ACHN (cell line): ENCODE measurements at places on chromosomes 7 and 10.

GRCh38 chr7:17055596-17055995 is 173.8 kb upstream of the AGR3 start:
- no peak for DNase-seq

DNA sequence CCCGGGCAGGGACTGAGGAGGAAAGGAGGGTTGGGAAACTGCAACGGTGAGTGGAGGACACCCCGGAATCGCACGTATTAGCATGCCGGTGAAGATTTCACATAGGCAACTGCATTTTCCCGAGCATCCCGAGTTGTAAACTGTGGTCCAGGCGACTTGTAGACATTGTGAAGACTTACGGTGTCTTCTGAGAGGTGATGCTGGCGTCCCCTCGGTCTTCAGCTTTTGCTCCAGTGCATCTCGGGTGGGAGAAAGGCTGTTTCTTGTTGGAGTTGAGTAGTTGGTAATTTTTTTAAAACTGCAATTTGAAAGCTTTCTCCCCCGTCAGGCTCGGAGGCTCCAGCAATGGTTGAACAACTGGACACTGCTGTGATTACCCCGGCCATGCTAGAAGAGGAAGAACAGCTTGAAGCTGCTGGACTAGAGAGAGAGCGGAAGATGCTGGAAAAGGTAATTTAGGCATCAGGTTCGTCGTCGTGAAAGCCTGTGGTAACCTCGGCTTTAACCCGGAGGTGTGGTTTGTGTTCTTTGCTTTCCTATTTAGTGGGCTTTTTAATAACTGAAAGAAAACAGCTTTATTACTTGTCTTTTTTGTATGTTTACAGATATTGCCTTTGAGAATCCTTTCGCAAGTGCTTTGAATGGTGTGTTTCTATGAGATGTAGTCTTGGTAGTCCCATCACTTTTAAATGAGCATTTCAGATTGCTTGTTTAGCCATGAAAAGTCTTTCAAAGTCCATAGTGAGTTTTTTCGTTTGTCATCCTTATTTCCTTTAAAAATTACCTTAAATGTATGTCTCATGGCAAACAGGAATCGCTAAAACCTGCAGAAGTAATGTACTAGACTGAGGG is 687 bp downstream of the HELLS start:
- DNase-seq: peak; percentile 45

DNA sequence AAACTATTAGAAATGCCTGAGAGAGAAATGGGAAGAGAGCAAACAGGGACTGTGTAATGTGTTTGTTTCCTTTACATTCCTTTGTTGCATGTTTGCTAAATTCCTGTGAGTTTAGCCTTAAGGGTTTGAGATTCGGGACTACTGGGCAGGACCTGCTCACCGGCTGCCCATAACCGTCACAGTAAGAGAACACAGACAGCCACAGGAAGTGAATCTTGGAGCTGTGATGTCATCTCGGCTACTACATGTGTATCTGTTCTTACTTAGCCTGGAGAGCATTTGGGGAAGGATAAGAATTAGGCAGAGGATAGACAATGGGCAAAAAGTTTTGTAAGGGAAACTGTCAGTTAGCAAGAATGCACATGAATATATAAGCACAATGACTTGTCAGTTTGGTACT is 485.1 kb upstream of the KLF6 start:
- DNase-seq: no peak

DNA sequence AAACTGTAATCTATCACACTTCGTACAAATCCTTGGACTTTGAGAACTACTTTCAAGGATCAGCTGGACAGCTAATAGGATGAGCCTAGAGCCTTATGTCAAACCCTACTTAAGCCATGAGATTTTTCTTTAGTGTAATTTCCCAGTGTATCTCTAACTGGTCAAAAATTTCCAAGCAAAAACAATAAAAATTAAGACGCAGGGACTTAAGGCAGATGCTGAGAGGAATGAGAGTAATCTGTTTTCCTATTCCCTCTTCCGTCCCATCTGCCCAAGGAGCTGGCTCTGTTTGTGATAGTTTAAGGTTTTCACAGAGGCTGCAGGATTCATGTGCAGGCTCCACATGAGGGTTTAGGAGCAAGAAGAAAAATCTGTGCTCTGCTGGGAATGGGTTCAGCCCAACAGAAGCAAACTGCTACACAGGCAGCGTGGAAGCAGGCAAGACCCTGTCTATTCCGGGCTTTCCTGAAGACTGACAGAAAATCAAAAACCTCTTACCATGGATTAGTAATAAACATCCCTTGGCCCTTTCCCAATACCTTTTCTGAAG is 62.2 kb downstream of the ARMH3 start:
- DNase-seq: no peak

DNA sequence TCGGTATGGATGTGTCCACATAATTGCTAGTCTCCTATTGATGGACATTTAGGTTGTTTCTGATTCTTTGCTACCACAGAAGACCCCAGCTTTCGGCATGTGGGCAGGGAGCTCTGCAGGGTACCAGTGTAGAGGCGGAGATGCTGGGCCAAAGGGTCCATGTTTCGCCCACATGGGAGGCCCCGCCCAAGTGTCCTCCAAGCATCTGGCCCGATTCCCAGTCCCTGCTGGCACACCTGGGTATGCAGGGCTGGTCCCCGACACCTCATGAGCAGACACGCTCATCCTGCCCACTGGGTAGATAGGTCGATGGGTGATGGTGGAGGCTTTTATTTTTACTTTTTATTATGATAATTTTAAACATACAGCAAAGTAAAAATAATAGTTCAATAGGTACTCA is 19.4 kb upstream of the TBRG4 start:
- no peak for DNase-seq

GRCh38 chr10:130025811-130026485 is 61.9 kb upstream of the EBF3 start:
- DNase-seq: no peak

DNA sequence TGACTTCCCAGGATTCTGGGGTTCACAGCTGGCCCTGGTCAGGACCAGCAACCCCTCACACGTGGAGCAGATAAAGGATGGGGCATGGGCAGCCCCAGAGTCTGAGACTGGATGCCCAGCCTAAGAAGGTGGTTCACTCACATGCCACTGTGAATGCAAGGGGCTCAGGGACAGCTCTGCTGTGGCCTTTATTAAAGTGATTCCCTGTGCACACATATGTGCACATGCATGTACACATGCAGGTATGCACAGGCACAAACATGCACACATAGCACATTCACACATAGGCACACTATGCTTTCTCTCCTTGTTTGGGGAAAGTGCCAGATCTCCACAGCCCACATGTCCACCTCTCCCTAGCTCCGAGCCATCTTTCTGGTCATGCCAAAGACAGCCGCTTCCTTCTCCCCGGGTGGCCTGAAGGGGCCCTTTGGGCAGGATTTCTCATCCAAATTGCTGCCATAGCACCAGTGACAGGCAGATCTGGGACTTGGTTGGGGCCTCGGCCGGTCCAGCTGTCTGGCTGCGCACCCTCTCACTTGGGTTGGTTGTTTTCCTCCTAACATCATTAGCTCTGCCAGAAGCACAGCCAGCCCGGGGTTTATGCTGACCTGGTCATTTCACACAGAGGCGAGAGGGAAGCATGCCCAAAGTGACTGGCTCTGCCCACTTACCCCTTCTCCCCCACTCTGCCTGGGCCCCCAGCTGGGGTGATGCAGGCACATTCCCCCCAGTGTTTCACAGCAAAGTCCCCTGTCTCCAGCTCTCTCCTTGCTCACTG is 1.4 kb downstream of the GCK start:
- no peak for DNase-seq

GRCh38 chr10:22791665-22792064 is 77.3 kb upstream of the PIP4K2A start:
- no peak for DNase-seq

DNA sequence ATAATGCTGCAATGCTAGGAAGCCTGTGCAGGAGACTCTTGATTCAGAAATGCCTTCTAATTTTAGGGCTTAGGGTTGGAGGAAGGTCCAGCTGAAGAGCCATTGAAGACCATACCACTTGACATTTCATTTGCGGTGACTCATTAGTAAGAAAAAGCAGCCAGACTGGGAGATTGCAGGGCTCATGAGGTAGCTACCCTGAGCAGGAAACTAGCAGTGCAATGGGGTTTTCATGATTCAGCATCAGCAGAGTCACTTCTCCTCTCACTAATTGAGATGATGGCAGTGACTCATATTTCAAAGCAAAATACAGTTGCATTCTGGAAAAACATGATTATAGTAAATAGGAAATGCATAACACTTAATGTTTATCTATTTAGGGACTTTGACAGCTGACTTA is 434.1 kb downstream of the DNAJB9 start:
- no peak for DNase-seq

DNA sequence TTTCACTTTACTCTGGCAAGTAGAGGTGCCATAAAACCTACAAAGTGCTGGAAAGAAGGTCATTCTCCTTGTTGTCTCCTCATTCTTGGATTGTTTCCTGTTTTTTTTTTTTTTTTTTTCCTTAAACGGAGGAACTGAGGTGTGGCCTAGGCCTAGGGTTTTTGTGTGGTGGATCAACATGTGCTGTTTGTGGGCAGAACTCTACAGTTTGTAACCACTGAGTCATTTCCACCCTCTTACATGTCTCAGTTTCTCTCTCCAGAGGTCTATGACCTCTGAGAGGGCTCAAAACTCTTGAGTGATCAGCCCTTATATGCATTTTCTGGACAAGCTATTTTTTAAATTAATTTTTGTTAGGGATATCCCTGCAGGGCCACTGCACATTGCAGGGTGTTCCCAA is 296.0 kb downstream of the PPP1R3A start:
- DNase-seq: no peak

DNA sequence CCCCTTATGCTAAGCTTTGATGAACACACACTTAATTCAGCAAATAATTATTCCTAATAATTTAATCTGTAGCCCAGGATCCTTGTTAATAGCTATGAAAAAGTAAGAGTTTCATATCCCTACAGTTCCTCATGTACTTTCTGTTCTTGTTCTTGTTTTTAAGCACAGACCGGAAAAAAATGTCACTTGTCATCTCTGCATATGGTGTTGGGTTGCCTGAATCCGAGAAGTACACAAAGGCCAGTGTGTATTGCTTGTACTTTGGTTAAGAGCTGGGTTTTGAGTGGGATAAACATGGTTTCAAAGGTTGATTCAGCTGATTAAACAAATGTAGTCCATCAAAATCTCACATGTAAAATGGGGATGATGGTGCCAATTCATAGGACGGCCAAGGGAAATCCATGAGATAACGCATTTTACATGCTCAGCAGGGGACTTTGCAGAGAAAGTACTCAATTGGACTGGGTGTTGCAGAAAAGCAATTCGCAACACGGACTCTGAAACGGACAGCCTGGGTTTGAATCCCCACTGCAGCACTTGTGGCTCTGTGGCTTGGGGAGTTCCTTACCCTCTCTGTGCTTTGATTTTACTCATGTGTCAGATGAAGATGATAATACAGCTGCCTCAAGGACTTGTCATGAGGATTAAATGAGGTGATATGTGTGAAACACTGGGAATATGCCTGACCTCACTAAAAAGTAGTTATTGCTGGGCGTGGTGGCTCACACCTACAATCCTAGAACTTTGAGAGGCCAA is 71.7 kb downstream of the MAP3K8 start:
- DNase-seq: no peak

DNA sequence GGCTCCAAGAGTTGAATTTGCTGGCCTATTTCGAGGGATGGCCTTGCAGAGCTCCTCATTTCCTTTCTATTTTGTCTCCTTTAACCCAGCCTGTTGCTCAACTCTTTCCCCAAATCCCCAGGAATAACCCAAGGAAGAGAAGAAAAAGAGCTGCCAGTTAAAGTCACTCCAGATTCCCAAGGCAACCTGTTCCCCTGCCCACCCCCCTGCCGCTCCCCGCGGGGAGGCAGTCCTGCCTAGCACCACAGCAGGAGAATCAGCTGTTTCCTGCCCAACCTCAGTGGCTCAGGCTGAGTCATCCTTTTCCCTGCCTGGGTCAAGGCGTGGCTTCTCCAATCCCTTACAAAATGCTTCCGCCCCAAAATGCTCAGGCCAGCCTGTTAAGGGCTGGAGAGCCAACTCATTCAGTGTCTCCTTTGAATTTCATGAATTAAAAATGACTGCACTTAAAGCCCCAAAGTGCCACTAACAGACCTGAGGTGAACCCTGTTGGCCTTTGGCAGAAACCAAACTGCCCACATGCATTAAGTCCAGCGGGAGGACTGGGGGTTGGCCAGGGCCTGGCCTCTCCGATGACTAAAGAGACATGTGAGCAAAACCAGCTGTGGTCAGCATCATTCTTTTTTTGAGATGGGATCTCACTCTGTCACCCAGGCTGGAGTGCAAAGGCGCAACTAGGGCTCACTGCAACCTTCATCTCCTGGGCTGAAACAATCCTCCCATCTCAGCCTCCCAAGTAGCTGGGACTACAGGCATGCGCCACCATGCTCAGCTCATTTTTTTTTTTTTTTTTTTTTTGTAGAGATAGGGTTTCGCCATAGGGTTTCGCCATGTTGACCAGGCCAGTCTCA is 83.2 kb upstream of the KIF5B start:
- DNase-seq: peak; percentile 87

- DNase-seq: no peak
These were observed 213.6 kb upstream of the FZD1 start for GRCh38 chr7:91050677-91051076.

DNA sequence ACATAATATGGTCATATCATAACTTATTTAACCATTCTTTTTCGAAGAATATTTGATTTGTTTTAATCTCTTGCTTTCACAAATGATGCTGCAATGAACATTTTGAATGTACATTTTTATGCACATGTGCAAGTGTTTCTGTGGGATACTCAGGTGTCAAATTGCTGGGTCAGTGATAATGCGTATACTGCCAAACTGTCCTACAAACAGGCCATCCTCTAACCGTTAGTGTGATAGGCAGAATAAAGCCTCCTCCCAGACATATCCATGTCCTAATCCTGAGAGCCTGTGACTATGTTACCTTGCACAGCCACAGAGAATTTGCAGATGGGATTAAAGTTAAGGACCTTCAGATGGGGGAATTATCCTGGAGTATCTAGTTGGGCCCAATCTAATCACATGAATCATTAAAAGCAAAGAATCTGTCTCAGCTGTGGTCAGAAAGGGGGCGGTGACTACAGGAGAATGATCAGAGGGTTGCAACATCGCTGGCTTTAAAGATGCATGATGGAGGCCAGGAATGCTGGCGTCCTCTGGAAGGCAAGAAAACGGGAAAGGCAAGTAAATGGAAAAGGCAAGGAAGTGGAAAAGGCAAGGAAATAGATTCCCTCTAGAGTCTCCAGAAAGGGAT is 46.7 kb downstream of the FZD1 start:
- no peak for DNase-seq

DNA sequence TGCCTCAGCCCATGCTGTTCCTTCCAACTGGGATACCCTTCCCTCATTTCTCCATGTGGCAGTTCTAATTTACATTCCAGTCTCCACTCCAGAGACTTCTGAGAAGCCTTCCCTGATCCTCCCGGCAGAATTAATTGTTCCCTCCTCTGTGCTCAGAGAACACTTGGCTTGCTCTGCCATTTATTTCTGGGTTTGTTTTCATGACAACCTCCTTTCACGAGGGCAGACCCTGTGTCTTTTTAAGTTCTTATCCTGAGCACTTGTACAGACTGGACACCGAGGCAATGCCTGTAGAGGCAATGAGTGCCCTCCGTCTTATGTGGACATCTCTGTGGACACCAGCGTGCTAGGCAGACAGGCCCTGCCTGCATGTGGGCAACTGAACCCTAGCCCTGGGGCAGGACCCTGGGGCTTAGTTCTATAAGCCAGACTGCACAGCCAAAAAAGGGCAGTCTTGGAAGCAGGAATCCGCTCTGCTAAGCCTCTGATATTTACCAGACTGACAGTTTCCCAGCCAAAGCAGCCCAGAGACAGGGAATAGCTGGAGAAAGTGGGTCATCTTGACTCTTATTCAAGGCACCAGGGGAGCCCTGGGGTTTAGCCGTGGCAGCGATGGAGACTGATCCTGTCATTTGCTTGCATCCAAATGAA is 474.0 kb downstream of the RPS24 start:
- no peak for DNase-seq
